ENCODE measurements at places on chromosomes 12 and 14. TPM values are rescaled to one million over a fixed set of nuclear protein-coding genes. Genes with fewer than 3 reads are reported as not detected.

Gene FGF23
- total RNA-seq: not detected

Gene CIROP
- total RNA-seq: not detected

DNA sequence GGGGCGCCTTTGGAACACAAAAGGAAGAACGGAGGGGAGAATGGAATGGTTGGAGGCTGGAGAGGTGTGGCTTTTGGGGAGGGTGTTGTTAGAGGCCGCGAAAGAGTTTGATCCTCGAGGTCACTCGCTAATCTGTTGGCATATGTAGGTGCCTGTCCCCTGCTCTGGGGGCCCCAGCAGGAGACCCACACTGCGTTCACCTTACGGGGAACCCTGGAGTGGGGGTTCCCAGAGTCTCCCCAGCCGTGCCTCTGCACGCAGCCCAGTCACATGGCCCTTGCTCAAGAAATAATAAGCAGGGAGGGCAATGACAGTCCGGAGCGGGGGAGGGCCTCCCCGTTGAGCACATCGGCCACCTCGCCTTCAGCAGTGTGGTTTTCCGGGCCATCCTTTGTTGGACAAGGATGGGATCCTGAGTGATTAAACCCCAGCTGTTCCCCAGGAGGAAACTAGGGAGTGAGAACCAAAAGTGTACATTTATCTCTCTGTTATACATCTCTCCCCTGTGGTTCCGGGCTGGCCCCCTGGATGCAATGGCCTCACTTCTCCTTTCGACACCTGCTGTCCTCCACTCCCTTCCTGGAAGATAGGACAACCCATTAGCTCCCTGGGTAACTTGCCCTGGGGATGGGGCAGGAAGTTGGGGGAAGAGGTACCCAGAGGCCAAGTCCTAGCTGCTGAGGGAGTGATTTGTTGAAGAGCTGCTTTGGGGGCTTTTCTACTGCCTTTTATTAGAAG, 1.3 kb downstream of the PLEKHG3 start:
- no peak for DNase-seq

- no peak for DNase-seq
These were observed 208.6 kb upstream of the CDKN3 start for GRCh38 chr14:54188064-54188666.

Data from HCT116 (cell line).